ENCODE measurements at places on chromosomes 3 and 15.

GRCh38 chr3:17354341-17354740 lies 388.1 kb downstream of the TBC1D5 start:
- DNase-seq = no peak

- no peak for DNase-seq
These were observed 7.1 kb downstream of the FSTL1 start for GRCh38 chr3:120443626-120444123.

GRCh38 chr3:177725165-177725564 lies 527.9 kb upstream of the TBL1XR1 start:
- DNase-seq = no peak

DNA sequence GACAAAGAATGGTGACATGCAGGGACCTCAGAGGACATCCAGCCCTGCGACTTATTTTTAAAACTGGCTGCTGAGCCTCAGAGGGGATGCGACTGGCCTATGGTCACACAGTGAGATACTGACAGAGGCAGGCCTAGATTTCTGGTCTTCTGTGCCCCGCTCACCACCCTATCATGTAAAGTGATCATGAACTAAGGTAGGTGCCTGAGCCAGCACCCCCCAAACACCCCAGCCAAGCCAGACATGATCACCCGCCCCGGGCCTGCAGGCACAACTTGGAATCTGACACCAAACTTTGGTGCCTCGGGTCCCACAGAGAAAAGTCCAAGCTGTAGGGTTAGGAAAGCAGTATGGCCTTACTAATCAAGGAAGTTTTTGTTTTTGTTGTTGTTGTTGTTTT lies 33.9 kb upstream of the HHATL start:
- DNase-seq = no peak

DNA sequence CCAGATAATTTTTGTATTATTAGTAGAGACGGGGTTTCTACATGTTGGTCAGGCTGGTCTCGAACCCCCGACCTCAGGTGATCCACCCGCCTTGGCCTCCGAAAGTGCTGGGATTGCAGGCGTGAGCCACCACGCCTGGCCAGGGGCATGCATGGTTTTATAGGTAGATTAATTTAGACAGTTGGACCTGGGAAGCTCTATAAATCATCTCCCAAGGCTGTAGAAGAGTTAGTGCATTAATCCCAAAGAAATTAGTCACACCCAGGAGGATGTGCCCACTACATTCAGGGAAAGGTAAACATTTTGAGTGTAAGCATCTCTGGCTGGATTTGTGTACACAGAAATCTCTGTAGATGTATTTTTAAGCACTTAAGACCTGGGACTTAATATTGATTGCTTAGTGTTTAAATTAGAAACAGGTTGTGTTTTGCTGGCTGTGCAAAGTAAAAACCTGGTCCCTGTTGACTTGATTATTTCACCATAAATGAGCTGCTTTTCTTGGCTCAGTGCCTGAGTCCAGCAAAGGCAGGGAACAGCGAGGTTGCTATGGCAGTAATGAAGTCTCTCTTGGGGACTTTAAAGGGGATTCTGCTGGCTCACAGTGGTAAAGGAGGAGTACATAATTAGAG lies 19.2 kb downstream of the EXOSC7 start:
- DNase-seq = no peak

DNA sequence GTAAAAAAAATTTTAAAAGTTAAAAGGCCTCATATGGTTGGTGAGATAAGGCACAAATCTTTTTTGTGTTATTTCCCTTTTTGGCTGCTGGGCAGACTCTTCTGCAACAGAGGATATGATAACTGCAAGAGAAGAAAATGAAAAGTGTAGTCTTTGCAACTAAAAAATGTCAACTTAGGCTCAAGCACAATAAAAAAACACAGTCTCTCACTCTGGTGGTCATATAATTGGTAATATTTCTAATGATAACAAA lies 15.4 kb downstream of the COMMD2 start:
- no peak for DNase-seq

All from stimulated activated CD8-positive, alpha-beta memory T cell treated with anti-CD3 and anti-CD28 coated beads, Interleukin-4, amount 100 ng/mL, for 4 hours (primary cell).